ENCODE measurements at places on chromosomes 1 and 21. TPM values are rescaled to one million over a fixed set of nuclear protein-coding genes. Genes with fewer than 3 reads are reported as not detected.

- no peak for DNase-seq
Observed at GRCh38 chr1:101295209-101295608, 58.4 kb downstream of the S1PR1 start.

DNA sequence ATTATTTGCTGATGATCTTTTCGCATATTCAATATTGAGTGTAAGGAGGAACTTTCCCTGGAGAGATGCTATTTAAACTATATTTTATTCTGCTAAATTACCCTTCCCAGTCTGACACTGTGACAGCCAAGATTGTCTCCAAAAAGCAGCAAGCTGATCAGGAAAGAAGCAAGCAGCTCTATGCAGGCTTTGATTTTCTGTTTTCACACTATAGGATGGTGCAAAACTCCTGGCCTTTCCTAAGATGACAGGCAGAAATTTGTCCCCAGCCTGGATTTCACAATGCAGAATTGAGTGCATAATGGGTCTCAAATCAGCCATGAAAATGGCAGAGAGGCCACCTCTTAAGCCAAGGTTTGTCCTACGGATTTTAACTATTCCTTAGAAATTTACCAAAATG, 1.1 kb downstream of the SGIP1 start:
- no peak for DNase-seq

DNA sequence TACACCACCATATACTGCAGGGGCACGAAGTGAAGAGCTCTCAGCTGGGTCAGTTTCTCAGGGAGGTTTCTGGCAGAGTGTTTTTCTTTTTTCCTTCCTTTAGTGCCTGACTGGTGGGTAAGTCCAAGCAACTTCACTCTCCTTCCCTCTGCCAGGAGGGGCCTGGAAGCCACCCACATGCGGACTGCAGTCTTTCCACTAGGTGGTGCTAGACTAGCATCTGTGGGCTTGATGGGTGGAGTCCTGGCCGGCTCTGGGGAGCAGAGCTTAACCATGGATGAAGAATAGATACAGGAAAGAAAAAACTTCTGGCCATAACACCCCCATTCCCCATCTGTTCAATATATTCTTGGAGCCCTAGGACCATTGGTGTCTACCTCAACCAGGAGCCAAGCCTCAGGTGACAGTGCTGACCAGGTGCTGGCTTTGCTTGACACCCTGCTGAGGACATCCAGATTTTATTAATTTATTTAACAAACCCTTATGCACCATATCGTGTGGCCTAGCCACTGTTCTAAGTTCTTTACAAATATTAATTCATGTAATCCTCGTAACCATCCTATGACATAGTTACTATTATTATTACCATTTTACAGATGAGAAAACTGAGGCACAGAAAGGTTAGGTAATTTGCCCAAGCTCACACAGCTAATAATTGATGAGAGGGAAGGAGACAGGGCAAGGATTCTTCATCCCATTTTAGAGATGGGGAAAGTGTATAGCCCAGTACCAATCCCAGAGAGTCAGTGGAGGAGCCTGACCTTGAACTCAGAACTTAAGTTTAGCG, 126.7 kb upstream of the CSF3R start:
- DNase-seq, result no peak

GRCh38 chr21:44873356-44874239, at the start of gene PTTG1IP:
Gene PTTG1IP, minus strand, starts transcription at chr21:44873690. Its CDS starts 74 bp downstream, at chr21:44873616.
- peak; percentile 97 for DNase-seq

The SEC16B gene
- 8.8 TPM for total RNA-seq

DNA sequence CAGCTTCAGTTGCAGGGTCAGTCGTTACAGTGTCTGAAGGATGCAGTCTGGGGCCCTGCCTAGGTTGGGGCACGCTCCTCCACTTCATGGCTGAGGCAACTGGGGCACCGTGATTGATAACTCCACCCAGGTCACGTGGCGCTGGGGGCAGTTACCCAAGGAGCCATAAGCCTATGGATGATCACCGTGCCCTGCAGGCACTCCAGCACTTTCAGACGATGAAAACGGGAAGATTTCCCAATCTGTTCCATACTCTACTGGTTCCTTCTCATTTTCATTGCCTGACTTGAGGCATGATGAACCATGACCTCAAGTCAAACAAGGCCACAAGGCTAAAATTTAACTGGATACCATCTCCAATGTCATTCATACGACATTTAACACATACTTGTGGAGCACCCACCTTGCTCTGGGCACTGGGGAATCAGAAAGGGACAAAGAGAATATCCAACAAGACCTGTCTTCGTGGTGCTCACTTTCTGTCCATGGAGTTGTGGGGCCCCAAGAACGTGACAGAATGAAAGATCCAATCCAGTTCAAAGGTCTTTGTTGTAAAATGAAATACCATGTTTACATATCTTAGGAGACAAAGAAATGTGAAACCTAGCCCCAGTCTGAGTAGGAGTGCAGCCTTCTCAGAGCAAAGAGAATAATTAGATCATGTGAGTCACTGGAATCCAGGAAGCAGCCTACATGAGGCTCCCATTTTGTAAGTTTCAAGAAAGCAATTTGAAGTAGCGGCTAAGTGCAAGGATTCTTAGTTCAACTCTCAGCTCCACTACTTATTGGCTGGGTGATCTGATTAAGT, 39.4 kb upstream of the SPOCD1 start:
- no peak for DNase-seq

DNA sequence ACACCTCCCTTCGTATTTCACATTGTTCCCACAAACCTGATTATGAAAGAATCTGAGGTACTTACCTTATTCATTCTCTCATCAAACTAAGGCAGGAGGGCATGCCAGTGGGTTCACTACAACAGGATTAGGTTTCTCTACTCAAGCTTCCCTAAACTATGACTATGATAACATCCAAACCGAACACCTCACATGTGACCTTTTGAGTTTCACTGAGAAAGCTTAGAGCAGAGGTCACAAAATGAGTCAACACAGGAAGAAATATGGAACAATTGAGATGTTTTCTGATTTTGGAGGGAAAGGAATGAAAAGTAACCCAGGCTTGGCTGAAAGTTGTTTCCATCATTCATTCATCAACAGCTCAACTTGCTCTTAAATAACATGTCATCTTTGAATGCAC, 24.1 kb downstream of the UBR4 start:
- DNase-seq, result no peak

GRCh38 chr1:18739408-18739807, 108.8 kb downstream of the PAX7 start:
- no peak for DNase-seq

GRCh38 chr1:118970451-118970850, 17.7 kb downstream of the TBX15 start:
- no peak for DNase-seq

The NTNG1 gene
- 5.7 TPM for total RNA-seq

The ANKRD35 gene
- total RNA-seq, result 6.4 TPM

- DNase-seq, result peak; percentile 53
Observed at GRCh38 chr1:183635099-183635605, 431 bp downstream of the ARPC5 start.

The TEX38 gene
- not detected for total RNA-seq

DNA sequence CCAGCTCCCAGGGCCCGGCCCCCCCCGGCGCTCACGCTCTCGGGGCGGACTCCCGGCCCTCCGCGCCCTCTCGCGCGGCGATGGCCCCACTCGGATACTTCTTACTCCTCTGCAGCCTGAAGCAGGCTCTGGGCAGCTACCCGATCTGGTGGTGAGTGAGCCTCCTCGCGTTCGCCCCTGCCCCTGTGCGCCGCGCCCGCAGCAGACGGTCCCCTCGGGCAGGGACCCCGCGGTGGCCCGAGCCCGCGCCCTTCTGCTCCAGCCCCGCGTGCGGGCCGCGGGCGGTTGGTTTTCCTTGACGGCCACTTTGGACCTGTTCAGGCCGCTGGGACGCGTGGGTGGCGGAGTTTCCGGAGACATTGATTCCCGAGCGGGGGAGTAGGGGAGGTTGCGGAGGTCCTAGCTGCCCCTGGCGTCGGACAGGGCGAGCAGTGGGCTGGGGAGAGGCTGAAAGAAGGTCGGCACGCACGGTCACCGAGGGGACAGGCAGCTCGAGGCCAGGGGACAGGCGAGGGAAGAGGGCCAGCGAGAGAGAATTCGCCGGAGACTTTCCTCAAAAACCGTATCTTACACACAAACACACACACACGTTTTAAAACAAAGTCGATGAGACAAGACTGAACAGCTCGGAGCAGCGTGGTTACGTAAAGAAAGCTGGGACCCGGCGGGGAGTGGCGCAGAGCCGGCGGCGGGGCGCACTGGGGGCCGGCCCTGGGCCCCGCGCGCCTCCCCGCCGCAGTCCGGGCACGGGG, 427 bp downstream of the WNT3A start:
- peak; percentile 46 for DNase-seq

The PPIAL4G gene
- total RNA-seq, result under 0.01 TPM

The KLHDC7A gene
- total RNA-seq, result 0.98 TPM

DNA sequence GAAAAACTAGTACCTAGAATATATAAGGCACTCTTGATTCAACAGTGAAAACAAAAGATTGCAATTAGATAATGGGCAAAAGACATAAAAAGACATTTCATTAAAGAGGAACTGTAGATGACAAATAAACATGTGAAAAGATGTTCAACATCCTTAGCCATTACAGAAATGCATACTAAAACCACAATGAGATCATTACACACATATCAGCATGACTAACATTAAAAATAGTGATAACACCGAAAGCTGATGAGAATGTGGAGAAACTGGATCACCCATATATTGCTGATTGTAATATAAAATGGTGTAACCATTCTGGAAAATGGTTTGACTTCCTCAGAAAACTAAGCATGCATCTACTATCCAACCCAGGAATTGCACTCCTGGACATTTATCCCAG, 340.3 kb downstream of the SEC16B start:
- no peak for DNase-seq

GRCh38 chr1:2003541-2004131, at the start of gene CFAP74:
Gene CFAP74, minus strand, starts transcription at chr1:2003786. Its CDS starts 12,830 bp downstream, at chr1:1990956.
- no peak for DNase-seq

DNA sequence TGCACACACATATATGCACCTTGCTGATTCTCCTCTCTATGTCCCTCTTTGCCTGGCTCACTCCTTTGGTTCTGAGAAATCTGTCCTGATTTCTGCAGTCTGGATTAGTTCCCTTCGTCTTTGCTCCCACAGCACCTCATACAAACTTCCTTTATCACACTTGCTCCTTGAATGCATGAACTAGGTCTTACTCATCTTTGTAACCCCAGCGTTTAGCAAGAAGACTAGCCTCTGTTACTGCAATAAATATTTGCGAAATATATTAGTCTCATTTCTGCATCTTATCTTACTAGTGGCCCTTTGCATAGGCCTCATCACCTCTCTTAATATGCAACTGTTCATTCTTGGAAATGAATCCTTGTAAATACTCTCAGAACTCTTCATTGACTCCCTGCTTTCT, 11.4 kb downstream of the SMYD2 start:
- no peak for DNase-seq

The GSTM1 gene
- not detected for total RNA-seq

The ARHGAP29 gene
- total RNA-seq, result 70.8 TPM

The VAMP3 gene
- total RNA-seq, result 167 TPM

The ZSWIM5 gene
- total RNA-seq, result 3.3 TPM

DNA sequence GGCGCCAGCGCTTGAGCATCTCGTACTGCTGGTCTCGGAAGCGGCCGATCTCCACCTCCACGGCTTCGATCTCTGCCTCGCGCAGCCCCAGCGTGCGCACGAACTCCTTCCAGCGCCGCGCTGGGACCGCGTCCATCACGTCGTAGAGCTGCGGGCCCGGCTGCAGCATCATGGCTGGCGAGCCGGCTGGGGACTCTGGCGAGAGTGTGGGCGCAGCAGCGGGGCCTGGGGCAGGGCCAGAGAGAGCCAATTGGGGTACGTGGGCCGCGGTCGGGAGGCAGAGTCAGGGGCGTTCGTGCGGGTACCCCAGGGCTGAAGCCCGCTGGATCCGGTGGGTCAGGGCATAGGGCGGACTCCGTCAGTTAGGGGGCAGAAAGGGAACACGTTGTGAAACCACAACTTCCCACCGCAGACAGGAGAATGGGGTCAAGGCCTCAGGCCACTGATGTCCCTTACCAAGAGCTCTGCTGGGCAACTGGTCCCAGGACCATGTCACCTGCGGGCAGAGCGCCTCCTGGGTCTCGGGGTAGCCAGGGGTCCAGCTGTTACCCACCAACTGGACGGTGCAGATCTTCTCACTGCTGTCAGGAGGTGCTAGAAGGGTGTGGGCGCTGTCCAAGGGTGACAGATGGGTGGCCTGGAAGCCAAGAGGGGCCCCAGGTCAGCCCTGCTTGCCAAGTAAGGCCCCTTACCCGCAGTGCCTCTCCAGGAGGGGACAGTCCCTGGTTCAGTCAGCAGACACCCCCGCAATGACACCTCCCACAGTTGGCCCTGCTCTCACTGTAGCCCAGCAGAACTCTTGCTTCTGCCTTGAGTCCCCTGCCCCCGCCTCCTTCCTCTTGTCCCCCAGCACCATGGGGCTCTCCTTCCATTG, 4.2 kb downstream of the TNFRSF25 start:
- no peak for DNase-seq

DNA sequence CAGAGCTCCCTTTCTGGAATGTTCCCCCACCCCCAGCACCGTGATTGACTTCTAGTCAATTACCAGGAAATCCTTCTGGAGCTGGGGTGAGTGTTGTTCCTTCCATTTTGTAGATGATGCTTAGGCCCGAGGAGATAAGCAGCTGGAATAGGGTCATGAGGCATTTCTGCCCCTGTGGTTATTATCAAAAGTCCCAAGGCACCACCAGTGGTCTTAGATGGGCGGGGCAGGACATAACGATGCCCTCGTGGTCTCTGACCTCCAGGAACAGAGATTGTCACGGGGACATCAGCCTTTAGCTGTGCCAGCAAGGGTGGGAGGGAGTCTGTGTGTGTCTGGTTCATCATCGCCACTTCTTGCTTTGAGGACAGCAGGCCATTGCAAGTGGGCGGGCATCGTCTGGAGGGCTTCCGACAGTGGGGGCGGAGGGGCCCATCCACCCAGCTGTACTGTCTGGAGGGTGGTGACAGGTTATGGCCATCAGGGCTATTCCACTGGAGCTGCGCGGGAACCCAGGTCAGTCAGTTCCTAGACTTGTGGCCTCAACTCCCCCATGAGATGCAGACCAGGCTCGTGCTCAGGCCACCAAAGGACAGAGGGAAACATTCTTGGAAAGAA, 22.6 kb downstream of the TNFRSF8 start:
- no peak for DNase-seq

- no peak for DNase-seq
Observed at GRCh38 chr1:11841245-11842153, 6.1 kb downstream of the NPPA start.

- DNase-seq, result no peak
Observed at GRCh38 chr21:37058261-37058660, 14.6 kb downstream of the PIGP start.

- no peak for DNase-seq
Observed at GRCh38 chr1:11771481-11772043, 9.6 kb downstream of the C1orf167 start.

- DNase-seq, result peak; percentile 68
Observed at GRCh38 chr1:56376188-56376984, 203.0 kb downstream of the PLPP3 start.

Measured in breast epithelium (tissue), 4 donors.